ENCODE measurements at places on chromosomes 1 and 21.

DNA sequence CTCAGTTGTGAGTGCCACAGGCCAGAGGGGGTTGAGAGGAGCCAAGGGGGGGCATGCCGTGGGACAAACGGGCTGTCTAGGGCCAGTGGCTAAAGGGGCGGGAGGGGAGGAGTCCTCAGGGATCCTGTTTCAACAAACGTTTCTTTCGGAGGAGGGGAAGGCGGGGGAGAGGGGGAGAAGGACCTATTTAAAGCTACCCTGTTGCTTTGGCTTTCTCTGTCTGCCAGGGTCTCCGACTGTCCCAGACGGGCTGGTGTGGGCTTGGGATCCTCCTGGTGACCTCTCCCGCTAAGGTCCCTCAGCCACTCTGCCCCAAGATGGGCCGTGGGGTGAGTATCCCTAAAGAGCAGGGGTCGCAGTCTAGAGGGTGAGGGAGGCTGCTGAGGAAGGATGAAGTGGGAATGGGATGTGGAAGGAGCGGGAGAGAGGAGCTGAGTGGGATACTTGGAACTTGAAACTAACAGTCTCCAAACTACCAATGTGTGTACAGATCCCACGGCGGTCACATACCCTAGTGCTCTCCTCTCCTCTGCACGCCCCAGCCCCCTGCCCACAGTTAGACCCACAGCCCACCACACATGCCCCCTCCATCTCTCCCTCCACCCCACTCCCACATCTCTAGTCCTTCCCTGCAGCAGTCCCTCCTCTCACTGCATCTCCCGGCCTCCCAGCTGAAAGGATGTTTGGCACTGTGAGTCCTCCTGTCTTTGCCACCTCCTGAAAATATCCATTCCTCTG lies at the start of gene ATP1A2:
Gene ATP1A2, plus strand, starts transcription at position 215 of the 738 bp plus-strand sequence. Its CDS starts 103 bp downstream, at position 318.
- no peak for DNase-seq

GRCh38 chr1:93658188-93658587 lies 23.4 kb downstream of the BCAR3 start:
- no peak for DNase-seq

GRCh38 chr21:36478207-36478701 lies 1.7 kb downstream of the CLDN14 start:
- no peak for DNase-seq

DNA sequence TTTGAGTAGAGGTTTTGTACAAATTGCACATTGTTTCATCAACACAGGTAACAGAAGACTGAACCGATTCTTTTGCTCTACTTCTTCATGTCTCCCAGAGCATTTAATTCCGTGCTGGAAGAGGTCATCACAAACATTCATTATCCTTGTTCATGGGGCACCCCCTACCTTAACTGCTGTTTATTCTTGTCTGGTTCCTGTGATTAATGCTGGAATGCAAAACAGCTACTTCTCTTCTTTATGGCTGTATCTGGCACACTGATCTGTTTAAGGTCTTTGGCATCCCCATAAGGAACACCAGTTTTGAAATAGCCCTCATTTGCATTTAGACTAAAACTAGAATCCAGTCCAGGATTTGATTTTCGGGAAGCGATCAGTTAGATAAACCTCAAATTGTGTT lies 42.2 kb downstream of the NTNG1 start:
- no peak for DNase-seq

GRCh38 chr1:69994241-69994640 lies 211.1 kb downstream of the LRRC40 start:
- no peak for DNase-seq

- no peak for DNase-seq
Observed at GRCh38 chr1:193115629-193116227, 6.1 kb upstream of the CDC73 start.

DNA sequence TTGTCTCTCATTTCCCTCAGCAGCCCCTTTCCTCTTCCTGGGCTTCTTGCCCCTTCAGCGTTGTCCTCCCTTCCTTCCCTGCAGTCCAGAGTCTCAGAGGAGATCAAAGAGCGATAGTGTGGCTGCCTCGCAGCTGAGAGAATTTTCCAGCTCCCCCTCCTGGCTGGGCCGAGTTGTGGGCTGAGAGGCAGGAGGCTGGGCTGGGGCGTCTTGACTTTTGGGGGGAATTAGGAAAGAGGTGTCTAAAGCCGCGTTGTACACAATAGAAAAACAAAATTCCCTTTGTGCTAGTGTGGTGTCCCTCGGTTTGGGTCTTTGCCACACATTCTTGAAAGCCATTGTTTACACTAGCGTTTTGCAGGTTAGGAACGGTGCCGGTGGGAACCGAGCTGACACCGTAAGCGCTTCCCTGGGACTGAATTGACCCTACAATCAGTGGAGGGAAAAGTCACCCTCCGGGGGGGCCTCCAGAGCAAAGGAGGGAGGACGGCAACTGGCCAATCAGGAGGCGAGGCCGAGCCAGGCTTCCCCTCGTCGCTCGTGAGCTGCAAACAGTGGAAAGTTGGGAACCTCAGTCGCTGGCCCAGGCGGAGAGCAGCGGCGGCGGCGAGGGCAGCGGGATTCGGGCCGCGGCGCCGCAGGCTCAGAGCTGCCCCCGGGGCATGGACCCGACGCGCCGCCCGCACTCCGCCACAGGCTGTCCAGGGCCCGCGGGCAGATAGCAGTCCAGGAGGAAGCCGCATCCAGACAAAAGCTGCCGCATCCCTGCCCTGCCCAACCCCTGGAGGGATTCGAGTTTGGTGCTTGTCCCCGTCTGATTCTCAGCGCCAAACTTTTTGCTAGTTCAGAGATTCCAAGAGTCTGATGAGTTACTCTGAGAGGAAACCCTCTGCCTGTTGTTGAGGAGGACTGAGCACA lies at the start of gene HMCN1:
Gene HMCN1, plus strand, starts transcription at position 574 of the 918 bp plus-strand sequence. CDS start 389 bp downstream, outside the sequence.
- no peak for DNase-seq

DNA sequence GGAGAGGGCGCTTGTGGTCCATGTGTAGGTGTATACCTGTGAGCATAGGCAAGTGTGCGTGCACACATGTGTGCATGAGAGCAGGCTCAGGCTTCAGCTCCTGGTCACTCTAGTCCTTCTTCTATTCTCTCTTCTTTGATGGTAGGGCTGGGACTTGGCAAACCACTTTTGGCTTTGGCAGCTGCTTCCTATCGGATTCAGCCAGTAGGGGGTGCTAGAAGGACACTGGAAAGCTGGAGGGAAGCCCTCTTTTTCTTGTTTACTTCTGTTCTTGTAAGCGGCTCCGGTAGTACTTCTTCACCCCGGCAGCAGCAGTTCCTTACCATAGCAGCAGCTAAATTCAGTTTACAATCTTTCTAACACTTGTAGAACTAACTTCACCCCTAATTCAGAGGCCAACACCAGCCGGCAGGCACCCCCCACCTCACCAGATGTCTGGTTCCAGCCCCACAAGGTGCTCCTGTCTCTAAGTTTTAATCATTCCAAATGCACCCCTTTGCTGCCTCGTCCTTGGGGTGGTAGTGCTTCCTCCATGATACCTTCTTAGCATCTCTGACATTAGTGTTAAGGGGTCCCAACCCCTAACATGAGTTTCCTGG lies 25.1 kb downstream of the NENF start:
- peak; percentile 40 for DNase-seq

DNA sequence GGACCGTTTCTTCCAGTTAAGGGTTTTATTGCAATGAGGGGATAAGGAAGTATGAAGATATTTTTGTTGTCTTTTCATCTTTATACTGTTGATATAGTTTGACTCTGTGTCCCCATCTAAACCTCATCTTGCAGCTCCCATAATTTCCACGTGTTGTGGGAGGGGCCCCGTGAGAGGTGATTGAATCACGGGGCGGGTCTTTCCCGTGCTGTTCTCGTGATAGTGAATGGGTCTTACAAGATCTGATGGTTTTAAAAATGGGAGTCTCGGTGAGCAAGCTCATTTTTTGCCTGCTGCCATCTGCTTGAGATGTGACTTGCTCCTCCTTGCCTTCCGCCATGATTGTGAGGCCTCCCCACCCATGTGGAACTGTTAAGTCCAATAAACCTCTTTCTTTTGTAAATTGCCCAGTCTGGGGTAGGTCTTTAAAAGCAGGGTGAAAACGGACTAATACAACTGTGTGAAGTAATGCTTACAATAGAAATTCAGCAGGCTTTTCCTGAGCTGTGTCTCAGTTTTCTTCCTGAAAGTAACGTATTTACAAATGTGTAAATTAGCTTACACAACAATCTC lies 377.3 kb downstream of the SIPA1L2 start:
- no peak for DNase-seq

DNA sequence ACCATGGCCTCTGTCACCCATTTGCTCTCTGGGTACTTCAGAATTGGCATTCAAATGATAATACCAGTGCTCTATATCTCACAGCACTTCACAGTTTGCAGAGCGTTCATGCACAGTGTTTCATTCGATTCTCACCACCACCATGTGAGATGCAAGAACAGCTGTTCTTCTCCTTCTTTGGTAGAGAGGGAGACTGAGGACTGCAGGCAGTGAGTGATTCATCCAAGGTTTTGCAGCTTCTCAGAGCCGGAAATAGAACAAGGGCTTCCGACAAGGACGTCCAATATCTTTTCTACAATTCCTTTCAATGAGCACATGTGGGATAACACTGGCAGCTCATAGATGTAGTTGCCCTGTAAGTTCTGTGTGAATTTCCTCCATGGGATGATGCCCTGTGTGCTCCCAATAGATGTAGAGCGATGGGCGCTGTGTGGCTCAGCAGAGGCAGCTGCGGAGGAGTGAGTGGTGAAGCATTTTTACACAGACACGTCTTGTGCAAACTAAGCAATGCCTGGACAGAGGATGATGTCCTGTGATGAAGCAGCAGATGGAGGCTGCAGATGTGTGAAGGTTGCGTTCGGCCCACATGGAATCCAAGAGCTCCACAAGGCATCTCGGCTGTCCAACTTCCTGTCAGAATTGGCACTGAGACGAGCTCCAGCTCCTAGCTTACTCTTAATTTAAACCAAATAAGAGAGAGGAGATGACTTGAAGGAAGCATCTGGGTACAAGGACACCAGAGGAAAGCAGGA lies 24.9 kb downstream of the MT1HL1 start:
- no peak for DNase-seq

DNA sequence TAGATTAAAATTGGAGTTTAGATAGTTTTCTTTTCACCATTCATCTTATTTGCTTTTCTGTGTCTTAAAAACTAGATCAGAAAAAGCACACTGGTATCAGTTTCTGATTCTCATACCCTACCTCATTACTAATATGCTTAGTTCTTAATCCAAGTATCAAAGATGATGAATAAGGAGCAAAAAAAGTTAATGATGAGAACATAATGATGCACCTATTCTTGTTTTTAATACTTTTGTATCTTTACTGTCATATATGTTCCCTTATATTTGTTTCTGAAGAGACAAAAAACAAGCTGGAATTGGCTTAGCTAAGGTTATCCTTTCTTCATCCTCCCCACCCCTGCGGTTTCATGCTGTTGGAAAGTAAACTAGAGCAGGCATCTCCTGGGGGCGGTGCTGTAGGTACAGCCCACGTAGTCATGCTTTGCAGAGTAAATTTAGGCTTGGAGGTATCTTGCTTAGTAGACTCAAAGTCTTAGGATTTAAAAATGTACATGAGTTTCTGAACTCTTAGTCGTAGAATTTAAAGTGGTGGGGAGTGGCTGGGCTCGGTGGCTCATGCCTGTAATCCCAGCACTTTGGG lies 16.4 kb downstream of the CNIH4 start:
- no peak for DNase-seq

DNA sequence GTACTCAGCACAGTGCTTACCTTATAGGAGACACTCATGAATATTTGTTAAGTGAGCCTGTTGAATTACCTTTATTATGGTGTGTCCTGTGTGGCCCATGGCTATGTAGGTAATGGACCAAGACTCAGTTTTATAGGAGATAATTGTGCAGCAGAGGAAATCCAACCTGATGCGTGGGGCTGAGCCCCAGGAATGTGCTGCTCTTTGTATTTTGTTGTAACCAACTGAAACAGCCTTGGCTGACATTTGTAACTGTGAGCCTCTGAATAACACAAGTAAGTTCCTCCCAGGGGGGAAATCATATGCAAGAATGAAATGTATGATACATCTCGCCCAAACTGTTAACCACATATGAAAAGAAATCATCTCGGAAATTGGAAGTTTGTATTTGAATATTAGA lies 364.2 kb upstream of the ZP4 start:
- no peak for DNase-seq

GRCh38 chr1:61083013-61083806 lies 849 bp downstream of the NFIA start:
- DNase-seq = no peak

DNA sequence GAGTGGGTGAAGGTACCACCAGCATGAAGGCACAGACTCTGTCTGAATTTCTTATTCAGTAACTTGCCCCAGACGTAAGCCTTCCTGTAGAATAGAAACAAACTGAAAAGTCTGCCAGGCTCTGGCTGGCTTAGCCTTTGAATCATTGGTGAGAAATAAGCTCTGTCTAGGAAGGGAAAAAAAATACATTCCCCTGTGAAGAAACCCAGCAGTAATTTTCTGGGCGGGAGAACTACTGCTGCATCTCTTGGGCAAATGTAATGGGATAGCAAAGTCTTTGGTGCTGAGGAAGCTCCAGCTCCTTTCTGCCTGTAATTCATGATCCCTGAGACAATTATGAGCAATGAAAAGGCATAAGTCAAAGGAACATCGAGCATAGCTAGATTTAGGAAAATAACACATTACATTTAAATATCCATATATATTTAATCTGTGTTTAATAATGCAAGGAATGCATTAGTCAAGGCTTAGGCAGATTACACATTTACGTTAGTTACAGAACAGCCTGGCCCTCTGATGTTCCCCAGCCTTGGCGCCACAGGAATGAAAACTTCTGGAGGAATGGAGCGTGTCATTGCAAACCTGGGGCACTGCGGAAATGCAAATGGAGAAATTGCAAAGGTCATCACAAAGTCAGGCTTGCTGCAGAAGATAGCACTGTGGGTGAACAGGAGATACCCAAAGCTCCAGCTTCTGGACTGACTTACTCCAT lies 216.3 kb upstream of the CAMK1G start:
- DNase-seq = no peak

DNA sequence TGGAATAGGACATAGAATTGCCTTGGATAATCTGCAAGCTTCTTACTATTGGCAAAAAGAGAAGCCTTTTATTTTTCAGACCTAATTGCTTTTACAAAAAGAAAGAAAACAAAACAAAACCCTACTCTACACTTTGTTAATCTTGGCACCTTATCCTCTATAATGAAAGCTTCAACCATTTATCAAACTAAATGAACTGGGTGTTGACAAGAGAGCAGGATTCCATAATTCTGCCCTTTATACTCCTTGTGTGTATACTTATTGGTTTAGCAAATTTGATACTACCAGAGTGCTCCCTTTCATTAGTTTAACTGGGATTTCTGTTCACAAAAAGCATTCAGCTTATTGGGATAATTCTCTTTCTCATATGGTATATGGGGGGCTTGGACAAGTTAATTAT lies 3.0 kb upstream of the TMCC2 start:
- no peak for DNase-seq

GRCh38 chr1:201460814-201461644 lies 8.0 kb downstream of the PHLDA3 start:
- no peak for DNase-seq

All from bone marrow (tissue), 2 donors.